ENCODE measurements at places on chromosomes 6 and 20.
A peak's percentile ranks its signal among the peaks of the same experiment; 100 is the strongest.

DNA sequence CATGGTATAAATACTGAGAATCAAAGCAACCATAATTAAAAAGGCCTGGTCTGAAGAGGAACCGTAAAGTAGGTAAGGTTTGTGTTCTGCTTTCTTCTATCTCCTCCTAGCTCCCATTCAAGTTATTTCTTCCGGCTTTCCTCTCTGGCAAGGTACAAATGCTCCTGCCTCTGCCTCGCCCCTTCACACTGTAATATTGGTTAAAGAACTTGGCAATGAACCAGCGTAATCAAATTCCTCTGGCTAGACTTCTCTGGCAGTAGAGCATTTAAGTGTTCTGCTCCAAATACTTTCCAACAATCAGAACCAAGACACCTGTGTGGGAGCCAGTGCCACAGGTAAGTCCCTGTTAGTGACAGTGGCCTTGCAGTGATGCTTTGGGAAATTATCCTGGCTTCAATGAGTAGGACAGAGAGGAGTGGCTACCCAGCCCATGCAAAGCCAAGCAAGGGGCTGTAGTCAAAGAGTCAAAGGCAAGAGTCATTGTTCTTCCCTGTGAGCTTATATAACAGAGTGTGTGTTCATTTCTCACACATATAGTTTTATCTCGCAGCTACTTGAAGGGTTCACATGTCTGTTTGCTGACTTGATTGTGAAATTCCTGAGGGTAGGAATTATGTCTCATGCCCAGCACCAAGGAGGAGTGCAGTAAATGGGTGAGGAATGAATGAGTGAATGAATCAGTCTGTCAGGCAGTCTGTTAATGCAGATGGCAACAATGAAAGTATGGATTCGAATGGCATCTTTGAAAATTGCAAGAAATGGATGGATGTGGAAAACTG is 329.3 kb downstream of the NRN1 start:
- no peak for DNase-seq

- DNase-seq = no peak
These were observed 123.8 kb upstream of the ID4 start for GRCh38 chr6:19713411-19713810.

DNA sequence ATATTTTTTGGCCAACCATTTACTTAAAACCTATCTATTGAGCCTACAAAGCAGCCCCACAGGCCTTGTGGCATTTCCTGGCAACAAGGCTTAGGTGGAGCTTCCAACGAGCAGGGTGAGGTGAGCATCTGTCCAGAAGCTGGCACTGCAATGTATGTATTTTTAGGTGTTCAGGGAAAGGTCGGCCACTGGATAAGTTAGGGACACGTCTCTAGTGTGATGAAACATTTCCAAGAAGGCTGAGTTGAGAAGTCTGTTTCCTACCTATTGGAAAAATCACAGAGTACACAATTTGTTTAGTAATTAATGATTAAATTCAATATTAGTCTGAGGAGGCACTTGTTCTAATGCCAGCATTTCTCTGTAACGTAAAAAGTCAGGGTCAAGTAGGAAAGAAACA is 17.8 kb upstream of the RCAN2 start:
- no peak for DNase-seq

DNA sequence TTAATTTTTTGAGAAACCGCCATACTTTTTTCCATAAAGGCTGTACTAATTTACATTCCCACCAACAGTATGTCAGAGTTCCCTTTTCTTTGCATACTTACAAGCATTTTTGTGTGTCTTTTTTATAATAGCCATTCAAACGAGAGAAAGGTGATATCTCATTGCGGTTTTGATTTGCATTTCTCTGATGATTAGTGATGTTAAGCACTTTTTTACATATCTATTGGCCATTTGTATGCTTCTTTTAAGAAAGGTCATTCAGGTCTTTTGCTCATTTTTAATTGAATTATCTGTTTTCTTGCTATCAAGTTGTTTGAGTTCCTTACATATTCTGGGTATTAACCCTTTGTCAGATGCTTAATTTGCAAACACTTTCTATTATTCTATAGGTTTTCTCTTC is 176.1 kb upstream of the UFL1 start:
- DNase-seq = no peak

- no peak for DNase-seq
These were observed 79.1 kb downstream of the UTRN start for GRCh38 chr6:144364208-144364720.

DNA sequence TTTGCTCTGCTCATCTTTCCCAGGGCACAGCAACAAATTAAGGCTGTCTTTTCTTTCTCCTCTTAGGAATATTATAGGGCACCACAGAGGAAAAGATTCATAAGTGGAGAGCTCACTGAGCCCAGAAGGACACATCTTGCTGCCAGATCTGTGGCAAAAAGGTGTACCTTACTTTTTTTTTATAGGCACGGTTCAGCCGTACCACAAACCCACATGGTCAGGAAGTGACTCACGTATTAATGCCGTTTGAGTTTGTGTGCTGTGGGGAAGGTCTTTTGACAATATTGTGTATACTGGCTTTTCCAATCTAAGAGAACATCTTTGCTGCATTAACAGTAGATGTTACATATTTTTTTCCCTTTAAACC is 28.4 kb downstream of the PAQR8 start:
- peak; percentile 26 for DNase-seq

DNA sequence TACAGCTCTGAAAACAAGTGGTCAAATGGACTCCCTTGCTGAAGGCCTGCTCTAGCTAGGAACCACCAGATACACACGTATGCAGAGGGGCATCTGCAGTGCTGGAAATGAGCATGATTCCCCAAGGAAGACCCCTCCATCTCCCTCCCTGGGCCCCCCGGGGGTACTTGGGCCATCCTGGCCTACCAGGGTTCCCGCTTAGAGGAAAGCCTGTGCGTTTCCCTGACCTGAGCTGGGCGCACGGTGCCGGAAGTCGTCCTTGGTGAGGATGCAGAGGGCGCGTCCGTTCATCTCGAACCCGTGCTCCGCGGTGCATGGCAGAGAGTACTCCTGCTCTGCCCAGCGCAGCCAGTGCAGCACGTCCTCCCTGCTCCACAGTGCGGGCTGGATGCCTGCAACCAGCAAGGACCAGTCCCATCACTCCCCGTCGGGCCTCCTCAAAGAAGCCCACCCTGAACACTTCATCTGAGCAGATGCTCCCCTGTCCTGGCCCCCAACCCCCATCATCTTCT is 11.8 kb downstream of the ETV7 start:
- DNase-seq = no peak

DNA sequence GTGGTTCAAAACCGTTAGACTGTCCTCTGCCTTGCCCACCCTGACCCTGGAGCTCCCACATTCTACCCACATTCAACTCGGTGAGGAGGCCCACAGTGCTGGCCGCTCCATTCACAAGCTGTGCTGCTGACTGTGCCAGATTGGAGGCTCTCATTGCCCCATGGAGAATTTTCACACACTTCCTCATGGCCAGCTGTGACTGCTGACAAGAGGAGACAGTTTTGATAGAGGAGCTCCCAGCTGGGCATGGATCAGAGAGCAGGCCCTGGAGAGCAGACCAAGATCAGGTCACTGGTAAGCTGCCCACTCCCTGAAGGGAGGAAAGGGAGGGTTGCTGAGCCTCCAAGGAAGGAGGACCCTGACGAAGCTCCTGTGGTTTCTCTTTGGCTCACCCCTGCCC is 246.1 kb upstream of the RIN2 start:
- DNase-seq = no peak

- DNase-seq = no peak
These were observed 44.4 kb upstream of the PROKR2 start for GRCh38 chr20:5361176-5361575.

GRCh38 chr6:12522347-12522746 is 194.2 kb upstream of the PHACTR1 start:
- no peak for DNase-seq

- no peak for DNase-seq
These were observed 39.5 kb downstream of the RNASET2 start for GRCh38 chr6:166916824-166917223.

DNA sequence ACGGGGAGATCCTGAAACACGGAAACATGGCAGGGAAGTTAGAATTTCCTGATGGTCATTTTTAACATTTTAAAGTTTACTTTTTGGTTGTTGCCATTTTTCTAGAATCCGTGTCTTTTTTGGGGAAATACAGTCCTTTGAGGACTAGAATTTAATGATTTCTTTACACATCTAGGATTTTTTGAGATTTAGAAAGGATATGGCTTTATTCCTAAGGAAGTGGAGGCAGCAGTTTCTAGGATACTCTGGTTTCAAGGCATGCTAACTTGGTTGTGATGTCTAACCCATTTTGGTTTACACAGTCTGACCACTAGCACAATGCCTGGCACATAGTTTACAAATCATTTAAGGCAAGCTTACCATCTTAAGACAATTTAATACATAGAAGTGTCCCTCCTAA is 1.1 kb upstream of the ZBTB2 start:
- no peak for DNase-seq

GRCh38 chr6:161496941-161497340 is 223.1 kb upstream of the AGPAT4 start:
- no peak for DNase-seq

GRCh38 chr20:41074441-41074840 is 45.8 kb downstream of the TOP1 start:
- no peak for DNase-seq

DNA sequence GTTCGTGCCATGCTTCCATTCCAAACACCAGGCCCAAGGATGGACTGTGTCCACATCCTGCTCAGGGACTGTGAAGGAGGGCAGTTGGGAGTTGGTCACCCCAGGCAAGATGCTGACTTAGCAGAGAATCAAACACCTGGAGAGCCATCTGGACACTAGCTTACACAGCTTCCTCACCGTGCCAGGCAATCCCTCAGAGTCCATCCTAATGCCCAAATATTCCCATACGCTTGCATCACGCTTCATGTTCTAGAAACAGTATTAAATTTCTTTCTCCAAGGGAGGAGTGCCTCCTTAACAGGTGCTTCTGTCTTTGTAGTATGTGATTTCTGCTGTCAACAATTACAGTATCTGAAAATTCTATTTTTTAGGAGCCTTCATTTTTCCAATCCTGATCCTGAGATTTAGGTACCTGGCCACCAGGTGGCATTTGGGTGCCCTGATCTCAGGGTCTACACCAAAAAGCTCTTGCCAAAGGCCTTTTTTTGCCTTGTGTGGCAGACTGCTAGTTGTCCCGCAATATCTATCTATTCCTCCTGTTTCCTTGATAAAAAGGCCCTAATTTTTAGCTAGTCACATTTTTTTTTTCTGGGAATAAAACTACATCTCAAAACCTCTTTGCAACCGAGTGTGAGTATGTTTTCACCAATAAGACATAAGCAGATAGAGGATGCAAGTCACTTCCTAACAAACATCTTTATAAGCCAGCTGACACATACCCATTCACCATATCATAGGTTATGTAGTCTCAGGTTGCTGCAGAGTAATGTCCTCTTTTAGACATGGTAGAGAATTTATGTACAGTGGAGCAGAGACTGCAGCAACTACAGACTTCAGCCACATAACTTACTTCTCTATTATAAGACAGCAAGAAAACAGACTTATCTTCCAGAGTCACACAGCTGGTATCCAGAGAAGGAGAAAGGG is 85.0 kb downstream of the PREP start:
- no peak for DNase-seq

GRCh38 chr6:122476131-122476530 is 4.5 kb upstream of the SERINC1 start:
- no peak for DNase-seq

DNA sequence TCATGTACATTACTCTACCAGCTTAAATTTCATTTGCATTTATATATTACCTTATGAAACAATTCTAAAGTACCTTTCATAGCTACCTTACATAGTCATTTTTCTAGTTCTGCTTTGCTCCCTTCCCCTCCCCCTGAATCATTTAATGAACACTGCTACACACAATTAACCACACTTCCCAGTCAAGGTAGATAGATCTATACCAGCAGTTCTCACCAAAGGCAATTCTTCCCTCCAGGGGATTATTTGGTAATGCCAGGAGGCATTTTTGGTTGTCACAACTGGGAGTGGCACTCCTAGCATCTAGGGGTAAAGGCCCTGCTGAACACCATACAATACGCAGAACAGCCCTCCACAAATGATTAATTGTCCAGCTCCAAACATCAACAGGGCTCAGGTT is 143.9 kb upstream of the SHLD1 start:
- DNase-seq = no peak

GRCh38 chr20:939606-940005 is 23.5 kb upstream of the ANGPT4 start:
- no peak for DNase-seq

DNA sequence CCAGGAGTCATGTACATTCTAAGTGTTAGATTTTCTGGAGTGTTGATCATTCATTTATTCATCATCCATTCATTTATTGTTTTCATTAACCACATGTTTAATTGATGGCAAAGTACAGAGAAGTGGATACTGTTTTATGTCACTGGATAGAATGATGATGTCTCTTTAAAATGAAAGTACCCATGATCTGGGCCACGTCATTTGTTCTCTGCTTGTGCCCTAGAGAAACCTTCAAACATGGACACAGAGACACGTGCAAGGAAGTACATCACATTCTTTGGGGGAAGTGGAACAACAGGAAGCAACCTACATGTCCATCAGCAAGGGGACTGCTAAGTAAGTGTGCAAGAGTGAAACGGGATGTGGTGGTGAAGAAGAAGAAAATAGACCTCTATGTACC is 75.8 kb upstream of the TSHZ2 start:
- DNase-seq = no peak

DNA sequence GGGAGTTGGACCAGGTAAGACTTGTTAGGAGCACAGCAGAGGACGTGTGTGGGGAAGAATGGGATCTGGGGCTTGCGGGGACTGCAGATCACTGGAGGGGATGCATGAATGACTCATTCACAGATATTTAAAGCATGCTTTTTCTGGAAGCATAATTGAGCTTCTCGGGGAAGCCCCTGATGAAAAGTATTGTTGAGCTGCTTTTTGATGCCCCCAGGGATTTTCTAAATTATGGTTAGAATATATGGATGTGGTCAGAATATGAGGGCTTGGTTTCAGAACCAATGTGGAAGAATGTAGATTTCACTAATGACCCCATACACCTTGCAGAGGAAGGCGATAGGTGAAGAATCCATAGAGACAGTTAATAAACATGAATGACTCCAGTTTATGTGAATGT is 36.1 kb downstream of the GMPR start:
- no peak for DNase-seq

DNA sequence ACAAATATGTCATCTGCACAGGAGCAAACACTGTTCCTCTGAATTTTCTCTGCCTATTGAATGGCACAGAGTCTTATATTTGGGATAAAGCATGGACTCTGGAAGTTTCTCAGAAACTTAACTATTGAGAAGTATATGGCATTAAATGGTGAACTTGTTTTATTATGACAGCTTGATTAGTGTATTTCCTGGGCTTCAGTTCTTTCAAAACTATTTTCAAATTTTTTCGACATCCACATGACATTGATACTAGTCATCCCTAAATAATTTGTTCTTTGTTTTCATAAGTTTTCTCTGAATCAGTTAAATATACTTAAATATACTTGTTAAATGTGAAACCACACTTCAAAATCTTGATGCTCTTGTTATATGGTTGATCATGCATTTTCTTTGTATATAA is 144.0 kb upstream of the TSHZ2 start:
- DNase-seq = no peak

DNA sequence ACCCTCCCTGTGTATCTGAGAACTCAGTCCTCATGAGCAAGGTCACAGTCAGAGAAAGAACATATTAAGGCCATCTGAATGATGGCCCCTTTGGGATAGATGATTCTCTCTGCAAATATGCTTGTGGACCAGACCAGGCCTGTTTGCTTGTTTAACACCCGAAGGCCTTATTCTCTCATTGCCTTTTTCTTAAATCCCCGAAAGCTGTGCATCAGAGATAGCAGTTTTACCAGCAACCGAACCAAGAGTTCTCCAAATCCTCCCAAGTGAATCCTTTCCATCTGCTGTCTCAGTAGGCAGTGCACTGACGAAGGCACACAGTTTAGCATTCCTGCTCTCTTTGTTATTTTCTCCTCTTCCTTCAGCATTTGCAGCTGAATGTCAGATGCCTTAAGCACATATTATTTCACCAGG is 79.8 kb downstream of the TRMT6 start:
- no peak for DNase-seq

Measured in stimulated activated CD8-positive, alpha-beta memory T cell treated with anti-CD3 and anti-CD28 coated beads, Interleukin-2, amount 100 ng/mL, for 1 hour (primary cell).